Activated T-helper 1 cell treated with anti-CD3 and anti-CD28 coated beads, Interleukin-2, amount 50 U/mL, for 16 hours (primary cell): ENCODE measurements at places on chromosomes 12 and 14.

DNA sequence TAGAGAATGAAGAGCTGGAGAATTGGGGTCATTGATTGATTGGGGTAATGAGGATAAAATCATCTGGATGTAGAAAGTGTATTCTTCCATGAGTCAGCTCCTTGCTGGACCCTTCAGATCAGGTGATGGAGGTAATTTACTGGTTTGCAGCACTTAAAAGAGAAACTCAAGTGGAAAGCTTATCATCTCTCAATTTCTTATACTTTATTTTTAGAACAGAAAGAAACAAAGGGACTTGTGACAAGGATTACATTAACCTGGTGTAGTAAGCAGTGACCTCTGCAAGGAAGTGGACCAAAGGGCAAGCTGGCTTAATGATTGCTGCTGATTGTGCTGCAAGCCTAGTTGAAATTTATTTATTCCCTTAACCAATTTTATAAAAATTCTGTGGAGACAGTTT lies 405.0 kb downstream of the TRHDE start:
- no peak for DNase-seq

- DNase-seq, result no peak
Measured at GRCh38 chr12:131911851-131912477, 17.1 kb upstream of the PUS1 start.

- DNase-seq, result no peak
Measured at GRCh38 chr12:67721248-67721647, 72.7 kb downstream of the DYRK2 start.

GRCh38 chr14:55731311-55731872 lies 151.4 kb downstream of the KTN1 start:
- no peak for DNase-seq

DNA sequence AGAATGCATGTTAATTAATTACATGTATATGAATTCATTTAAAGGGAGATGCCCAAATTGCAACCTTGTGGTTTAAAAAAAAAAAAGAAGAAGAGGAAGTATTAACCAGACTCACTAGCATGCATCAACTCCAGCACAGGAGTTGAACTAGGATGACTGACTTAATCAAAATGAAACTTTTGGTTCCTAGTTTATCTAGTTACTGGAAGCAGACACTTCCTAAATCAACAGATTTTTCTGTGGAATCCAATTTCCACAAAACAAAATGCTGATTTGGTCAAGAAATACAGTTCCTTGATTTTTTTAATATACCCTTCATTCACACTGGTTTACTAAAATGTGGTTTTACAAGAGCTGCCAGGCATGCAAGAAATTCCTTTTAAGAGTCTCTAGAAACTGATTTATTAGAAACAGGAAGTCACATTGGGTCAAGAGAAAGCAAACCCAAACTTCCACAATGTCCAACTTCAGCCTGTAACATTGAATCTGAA lies 41.6 kb downstream of the ITPR2 start:
- no peak for DNase-seq

DNA sequence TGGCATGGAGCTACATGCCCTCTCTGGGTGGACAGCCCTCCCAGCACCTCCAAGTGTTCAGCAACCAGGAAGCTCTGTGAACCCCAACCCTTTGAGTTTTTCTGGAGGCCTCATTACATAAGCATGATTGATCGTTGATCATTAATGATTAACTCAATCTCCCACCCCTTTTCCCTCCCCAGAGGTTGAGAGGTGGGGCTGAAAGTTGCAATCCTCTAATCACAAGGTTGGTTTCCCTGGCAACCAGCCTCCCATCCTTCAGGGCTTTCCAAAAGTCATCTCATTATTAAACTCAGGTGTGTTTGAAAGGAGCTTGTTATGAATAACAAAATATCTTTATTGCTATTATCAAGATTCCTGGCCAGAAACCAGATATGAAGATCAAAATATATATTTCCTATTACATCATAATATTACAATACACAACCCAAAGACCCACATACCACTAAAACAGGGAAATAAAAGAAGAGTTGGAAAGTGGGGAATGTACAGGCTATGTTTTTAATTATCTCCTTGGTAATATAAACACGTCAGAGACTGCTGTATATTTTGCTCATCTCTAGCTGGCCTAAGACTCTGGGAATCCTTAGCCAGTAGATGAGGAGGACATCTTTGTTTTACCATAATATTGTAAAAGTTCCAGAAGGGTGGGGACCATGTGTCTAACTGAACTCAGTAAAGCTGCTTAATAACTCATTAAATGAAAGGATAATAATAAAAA lies 73.6 kb downstream of the SSPN start:
- DNase-seq, result no peak

- DNase-seq, result no peak
Measured at GRCh38 chr12:94049718-94050117, 98.7 kb upstream of the PLXNC1 start.

DNA sequence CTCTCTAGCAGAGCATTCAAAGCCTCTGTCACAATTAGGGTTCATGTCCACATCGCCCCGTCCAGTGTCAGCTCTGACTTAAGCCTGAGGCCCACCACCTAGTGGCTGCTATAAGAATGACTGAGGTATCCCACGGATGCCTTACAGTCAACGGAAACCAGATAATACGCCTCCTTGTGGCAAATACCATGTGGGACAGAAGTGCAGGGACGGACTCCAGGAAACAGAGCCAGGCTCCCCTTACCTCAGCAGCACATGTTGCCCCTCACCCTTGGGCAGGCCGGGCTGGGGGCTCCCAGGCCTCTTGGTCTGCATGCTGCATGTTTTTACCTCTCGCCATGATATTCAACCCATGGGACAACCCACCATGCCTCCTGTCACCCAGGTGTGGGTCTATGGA lies 86.3 kb downstream of the VWF start:
- DNase-seq, result no peak

DNA sequence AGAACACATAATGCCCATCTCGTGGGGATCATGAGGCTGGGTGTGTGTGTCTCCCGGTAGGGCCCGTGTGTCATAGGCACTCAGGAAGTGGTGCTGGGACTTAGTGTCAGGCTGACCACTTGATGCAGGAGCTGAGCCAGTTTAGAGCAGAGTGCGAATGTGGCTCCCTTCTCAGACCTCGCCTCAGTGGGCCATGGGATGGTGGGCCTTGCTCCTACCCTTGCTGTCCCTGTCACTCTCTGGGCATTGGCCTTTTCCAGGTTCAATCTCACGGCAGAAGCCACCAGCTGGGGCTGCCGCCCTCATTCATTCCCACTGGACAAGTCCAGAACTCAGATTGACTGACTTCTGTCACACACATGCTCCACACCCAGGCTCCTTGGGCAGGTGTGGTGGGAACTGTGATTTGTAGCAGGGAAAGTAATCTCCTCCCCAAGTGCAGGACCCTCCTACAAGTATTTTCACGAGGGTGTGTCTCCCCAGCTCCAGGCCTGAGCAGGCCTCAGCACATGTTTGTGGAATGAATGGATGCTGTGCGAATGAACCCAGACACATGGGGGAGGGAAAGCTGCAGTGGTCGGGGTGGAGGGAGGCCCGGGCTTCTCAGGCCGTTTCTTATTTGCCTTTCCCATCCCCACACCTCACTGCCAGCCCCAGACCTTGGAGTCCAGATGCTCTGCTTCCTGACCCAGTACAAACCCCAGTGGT lies 54.9 kb downstream of the BEGAIN start:
- DNase-seq, result no peak

DNA sequence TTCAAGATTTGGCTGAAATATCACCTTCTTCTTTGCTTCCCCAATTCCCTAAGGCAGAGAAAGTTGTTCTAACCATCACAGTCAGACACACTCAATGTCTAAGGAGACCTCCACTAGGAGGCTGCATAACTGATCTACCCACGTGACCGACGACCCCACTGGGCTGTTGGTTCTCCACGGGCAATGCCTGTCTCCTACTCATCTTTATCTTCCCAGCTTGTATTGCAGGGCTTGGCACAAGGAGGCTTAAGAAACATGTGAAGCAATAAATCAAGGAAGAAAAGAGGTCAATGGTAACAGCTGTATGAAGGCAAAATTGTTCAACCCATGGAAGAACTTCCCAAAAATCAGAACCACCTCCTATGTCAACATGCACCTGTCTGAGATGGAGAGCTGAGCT lies 27.1 kb downstream of the NT5DC3 start:
- no peak for DNase-seq

DNA sequence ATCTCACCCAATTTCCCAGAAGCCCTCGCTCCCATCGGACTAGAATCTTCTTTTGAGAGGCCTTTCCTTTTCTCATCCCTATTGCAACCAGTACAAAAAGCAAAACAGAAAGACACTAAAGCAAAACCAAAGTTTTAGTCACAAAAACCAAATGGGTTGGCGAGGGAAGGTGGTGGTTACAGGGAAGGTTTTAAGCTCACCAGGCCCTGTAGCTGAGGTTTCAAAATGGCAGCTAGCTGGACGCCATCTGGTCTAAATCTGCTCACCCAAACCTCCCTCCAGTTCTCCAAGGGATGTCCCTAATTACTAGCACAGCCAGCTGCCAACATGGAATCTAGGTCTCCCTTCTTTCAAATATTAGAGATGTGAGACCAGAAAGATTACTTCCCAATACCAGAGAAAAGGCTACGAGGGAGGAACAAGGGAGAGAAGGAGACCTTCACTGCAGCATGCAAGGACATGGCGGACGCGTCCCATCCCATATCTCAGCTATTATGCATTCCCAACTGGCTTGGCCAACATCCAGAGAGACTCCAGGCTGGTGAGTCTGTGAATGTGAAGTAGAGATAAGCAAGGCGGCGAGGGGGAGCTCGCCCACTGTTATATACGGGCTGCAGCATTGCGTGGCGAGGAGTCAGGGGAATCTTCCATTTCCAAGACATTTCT lies 70.8 kb downstream of the DPF3 start:
- DNase-seq, result no peak

GRCh38 chr12:39161465-39162085 lies 256.2 kb upstream of the CPNE8 start:
- DNase-seq, result no peak

GRCh38 chr14:90608929-90609341 lies 207.3 kb downstream of the TTC7B start:
- no peak for DNase-seq

- DNase-seq, result no peak
Measured at GRCh38 chr12:90510948-90511347, 444.0 kb downstream of the CCER1 start.

GRCh38 chr14:22463763-22464173 lies 125.3 kb downstream of the DAD1 start:
- DNase-seq, result no peak

- DNase-seq, result no peak
Measured at GRCh38 chr14:31419967-31420318, 407 bp downstream of the HEATR5A start.

DNA sequence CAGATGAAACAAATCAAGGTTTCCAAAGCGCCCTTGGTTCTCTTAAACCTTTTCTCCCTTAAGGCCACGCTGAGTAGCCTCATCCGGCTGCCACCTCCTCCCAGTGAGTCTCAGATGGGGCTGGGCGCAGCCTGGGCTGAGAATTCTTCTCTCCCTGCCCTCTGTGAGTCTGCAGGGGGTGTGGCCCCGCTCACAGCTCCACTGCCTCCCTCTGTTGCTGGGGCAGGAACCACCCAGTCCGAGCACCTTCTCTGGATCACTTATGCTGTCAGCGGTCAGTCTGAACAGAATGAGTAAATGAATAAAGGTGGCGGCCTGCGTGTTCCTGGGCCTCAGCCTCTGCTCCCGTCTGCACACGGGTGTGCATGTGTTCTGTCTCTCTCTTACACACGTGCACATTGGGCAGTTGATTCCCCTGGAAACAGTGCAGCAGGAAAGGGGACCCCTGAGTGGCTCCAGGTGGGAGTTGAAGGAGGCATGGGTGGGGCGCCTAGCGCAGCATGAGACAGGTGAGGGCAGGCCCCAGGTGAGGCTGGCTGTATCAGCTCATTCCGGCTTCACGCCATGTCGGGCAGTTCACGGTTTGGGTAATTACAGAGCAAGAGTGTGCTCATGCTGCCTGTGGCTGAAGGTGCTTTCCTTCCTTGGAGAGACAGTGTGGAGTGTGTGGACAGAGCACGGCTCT lies 4.3 kb downstream of the PAPLN start:
- DNase-seq, result no peak

DNA sequence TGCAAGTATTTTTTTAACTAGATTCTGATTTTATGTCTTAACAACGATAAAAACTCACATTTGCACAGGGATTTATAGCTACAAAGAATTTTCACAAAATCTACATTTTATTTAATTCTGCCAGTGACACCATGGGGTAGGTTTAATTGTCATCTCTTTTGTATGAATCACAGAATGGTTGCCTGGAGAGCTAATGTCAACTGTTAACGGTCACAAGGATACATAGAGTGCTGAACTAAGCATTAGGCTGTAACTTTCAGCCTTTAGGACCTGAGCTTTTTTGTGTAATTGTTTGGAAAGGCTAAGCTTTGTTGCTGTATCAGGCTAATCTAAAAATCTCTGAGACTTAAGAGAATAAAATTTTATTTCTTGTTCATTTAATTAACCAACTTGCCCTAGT lies 465.3 kb upstream of the TBX3 start:
- no peak for DNase-seq

GRCh38 chr12:47783821-47784819 lies 11.1 kb downstream of the SLC48A1 start:
- DNase-seq, result no peak

- DNase-seq, result no peak
Measured at GRCh38 chr14:97077253-97077653, 280.1 kb downstream of the VRK1 start.

- DNase-seq, result no peak
Measured at GRCh38 chr12:3884671-3885070, 11.5 kb upstream of the PARP11 start.

DNA sequence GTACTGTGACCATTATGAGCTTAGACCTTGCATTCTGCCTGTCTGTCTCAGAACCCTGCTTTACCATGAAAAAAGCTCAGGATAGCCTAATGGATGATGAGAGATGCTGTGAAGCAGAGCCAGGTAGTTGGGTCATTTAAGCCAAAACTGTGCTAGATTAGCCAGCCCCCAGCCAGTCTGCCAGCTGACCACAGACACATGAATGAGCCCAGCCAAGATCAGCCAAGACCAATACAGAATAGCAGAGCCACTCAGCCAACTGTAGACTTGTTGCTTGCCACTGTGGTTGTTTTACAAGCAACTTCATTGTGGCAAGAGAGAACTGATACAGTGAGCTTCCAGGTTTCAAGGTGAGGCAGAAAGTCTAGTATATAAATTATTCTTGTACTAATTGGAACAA lies 12.8 kb upstream of the UTP20 start:
- no peak for DNase-seq

GRCh38 chr14:20652996-20653975 lies 11.8 kb upstream of the OR6S1 start:
- no peak for DNase-seq

DNA sequence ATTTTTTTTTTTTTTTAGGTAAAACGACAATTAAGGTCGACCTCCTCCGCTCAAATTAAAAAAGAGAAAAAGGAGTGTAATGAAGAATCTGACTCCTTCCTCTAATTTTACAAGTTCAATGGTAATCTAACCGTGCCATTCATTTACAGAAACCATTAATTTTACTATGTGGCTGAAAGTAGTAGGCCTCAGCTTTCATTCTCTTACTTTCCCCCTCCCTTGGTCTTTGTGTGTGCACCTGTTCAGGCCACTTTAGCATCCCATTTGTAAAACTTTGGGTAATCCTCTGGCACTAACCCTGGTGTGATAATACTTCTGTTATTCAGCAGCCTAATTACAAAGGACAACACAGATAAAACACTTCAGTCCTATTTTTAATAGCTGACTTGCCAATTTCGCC lies 128.1 kb downstream of the ASCL1 start:
- DNase-seq, result no peak
